ENCODE measurements at places on chromosomes 16 and 17.

DNA sequence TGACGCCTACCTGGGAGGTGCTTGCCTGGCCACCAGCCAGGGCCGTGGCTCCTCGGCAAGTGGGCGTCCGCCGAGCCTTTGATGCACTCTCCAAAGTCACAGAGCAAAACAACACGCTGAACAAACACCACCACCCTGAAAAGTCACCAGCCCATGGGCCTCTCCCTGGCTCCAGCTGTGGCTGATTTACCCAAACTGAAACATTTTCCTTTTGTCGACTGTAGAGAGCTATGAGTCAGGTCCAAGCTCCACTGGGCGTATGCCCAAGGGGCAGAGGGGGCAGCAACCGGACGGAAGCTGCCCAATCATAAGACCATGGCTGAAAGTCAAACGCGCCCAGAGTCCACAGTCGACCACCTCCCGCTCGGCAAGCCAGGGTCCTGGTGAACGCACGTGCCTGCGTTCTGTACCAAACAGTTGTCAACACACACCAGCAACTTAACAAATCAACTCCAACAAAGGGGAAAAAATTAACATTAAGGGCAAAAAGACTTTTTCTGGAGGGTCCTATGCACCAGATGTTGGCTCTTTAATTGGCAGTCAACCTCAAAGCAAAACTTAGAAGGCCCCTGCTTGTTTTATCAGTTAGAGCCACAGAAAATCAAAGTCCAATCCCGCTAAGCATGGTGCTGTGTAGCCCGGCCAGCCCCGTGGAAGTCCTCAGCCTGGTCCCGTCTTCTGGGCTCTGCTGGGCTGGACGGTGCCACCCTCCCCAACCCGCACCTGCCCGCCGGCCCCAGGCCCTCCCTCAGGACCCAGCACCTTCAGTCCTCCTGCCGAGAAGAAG lies 47.3 kb downstream of the TBC1D16 start:
- DNase-seq: no peak

DNA sequence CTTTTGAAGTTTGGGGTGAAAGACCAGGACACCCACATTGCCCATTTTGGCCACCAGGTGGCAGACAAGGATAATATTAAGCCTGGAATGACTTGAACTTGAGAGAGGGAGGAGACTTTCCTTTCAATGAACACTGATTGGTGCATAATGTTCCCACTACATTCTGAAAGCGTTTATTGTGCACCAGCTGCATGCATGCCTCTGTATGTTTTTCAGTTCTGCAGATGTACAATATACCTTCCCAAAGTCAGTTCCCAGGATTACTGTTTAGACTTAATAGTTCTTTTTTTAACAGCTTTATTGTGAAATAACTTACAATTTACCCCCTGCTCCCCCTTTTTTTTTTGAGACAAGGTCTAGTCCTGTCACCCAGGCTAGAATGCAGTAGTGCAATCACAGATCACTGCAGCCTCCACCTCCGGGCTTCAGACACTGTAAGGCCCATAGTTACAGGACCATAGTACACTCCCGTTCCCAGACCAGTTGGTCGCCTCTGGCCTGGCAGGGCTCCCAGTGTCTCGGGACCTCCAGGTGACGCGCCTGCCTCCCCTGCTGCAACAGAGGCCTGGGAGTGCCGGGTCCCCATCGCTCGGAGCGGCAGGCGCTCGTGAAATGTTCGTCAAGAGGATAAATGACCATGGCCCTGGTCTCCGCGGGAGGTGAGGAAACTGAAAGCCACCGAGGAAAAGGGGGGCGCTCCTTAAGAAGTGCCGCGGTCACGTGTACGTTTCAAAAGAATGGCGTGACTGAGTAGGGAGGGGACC lies 12.2 kb downstream of the CES2 start:
- DNase-seq: peak; percentile 74

GRCh38 chr17:7229504-7229903 lies 4.8 kb downstream of the DVL2 start:
- DNase-seq: no peak

GRCh38 chr17:67273900-67274299 lies 28.9 kb upstream of the HELZ start:
- no peak for DNase-seq

Data from stimulated activated CD8-positive, alpha-beta memory T cell treated with anti-CD3 and anti-CD28 coated beads, Interleukin-15, amount 100 ng/mL, for 1 hour (primary cell).